ENCODE measurements at places on chromosomes 13 and 19. TPM values are rescaled to one million over a fixed set of nuclear protein-coding genes. Genes with fewer than 3 reads are reported as not detected.

- no peak for DNase-seq
These were observed 72.8 kb downstream of the COL4A2 start for GRCh38 chr13:110379905-110380341.

DNA sequence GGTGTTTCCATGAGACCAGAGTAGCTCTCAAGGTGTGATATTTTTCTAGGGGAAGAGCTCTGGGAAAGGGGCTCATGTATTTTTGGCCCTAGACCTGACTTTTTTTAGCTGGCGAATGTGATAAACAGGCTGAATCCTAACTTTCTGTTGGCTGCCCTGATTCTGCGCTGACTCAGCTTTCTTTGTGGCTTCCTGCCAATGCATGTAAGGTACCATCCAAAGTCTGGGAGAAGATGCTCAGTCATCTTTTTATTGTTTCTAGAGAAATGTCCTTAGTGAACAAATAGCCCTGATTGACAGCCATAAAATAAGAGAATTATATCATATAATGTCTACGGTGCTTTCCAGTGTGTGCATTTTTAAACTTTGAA lies 113.6 kb upstream of the MBNL2 start:
- peak; percentile 26 for DNase-seq

DNA sequence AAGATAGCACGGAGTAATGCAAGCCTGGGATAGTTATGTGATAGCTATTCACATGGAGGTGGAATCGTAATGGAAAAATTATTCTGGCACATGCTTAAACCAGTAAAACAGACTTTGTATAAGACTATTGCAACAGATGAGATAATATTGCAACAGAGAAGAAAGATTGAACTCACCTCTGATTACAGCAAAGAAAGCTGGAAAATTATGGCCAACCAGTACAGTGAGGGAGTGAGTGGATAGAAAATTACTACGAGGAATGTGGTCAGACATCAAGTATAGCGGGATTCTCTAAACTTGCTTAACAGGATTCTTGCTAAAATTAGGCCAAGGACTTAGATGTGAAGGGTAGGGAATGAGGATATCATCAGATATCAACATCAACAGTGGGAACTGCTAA lies 397.6 kb upstream of the KLHL1 start:
- peak; percentile 13 for DNase-seq

GRCh38 chr19:4800591-4801081 lies 9.1 kb downstream of the FEM1A start:
- peak; percentile 34 for DNase-seq

- DNase-seq = no peak
These were observed 64.2 kb upstream of the UQCRFS1 start for GRCh38 chr19:29277102-29277501.

GRCh38 chr19:52935434-52935833 lies 12.2 kb upstream of the ZNF888 start:
- DNase-seq = no peak

- DNase-seq = no peak
These were observed 241.2 kb downstream of the ABCC4 start for GRCh38 chr13:95060014-95060519.

- no peak for DNase-seq
These were observed 219.9 kb downstream of the SPRY2 start for GRCh38 chr13:80121038-80121437.

GRCh38 chr13:40666933-40667621 lies 636 bp upstream of the FOXO1 start:
- DNase-seq = no peak

DNA sequence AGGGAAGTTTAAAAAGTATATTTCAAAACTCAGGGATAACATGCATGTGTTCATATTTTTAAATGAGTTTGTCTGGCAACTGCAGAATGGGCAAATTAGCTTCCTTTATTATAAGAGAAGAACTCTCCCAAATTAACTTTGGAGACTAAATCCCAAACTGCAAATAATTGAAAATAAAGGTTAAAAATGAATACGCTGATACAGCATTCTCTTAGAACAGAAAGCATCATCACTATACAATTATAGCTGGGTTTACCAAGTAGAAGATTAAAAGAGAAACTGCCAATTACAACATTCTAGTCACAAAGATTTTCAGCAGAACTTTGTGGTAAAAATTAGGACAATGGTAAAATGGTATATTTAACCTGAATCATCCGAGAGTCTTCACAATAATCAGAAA lies 73.3 kb downstream of the OLFM4 start:
- DNase-seq = no peak

DNA sequence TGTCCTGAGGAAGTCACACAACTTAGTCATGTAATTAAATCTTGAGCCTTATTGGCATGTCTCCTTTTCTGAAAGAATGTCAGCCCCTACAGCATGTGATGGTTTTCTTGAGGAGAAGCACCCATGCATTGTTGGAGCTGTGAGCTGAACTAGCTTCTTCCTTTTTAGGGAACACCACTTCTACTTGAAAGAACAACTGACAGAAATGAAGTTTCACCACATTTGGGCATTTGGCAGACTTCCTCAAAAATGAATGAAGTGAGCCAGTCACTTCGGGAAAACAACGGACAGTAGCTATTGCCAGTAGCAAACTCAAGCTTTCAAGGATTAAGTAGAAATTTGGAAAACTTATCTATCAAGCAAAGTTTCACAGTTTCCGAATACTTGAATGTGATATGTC lies 1351.3 kb downstream of the EFNB2 start:
- DNase-seq = no peak

DNA sequence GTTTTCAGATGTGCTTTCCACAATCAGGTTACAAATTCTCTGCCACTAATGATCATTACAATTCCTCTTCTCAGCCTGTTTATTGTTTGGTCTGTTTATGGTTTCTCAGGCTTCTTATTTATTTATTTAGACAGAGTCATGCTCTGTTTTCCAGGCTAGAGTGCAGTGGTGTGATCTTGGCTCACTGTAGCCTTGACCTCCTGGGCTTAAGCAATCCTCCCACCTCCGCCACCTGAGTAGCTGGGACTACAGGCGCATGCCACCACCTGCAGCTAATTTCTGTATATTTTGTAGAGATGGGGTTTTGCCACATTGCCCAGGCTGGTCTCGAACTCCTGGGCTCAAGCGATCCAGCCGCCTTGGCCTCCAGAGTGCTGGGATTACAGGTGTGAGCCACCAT lies 2.1 kb upstream of the ZSCAN5A start:
- no peak for DNase-seq

GRCh38 chr19:2540646-2541454 lies 64.9 kb downstream of the GADD45B start:
- DNase-seq = peak; percentile 93

- no peak for DNase-seq
These were observed 309.8 kb downstream of the LMO7 start for GRCh38 chr13:75945841-75946482.

GRCh38 chr13:40456397-40456953 lies 210.0 kb downstream of the FOXO1 start:
- no peak for DNase-seq

DNA sequence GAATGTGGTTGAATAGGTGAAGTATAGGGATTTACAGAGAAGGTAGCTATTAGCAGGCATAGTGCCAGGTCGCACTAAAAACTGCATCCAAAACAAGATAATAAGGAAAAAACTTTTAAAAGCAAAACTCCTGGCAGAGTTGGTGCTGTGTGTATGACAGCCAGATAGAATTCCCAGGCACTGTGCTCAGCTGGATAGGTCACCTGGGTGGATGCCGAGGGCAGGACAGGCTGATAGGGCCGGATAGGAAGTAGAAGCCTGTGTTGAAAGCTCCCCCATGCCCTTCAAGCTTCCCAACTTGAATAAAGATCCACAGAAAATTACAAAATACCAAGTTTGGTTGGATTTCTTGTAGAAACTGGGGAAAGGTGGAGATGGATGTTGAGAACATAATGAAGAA lies 48.9 kb upstream of the TDRD3 start:
- DNase-seq = no peak

GRCh38 chr19:29477831-29478577 lies 47.8 kb upstream of the VSTM2B start:
- DNase-seq = no peak

DNA sequence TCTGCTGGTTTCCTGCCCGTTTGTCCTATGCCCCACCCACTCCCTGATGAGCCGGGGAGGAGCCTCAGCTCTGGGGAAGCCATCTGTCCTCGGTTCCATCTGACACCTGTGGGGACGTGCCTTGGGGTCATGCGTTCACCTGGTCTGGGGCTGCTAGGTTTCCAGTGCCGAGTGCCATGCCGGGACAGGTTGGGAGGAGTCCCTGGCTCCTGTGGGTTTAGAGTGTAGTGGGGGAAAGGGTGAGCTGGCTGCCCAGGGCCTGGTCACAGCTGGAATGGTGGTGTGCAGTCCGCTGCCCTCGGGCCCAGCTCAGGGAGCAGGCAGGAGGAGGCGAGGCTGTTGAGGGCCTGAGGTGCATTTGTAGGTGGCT lies 2.5 kb downstream of the KDM4B start:
- no peak for DNase-seq

DNA sequence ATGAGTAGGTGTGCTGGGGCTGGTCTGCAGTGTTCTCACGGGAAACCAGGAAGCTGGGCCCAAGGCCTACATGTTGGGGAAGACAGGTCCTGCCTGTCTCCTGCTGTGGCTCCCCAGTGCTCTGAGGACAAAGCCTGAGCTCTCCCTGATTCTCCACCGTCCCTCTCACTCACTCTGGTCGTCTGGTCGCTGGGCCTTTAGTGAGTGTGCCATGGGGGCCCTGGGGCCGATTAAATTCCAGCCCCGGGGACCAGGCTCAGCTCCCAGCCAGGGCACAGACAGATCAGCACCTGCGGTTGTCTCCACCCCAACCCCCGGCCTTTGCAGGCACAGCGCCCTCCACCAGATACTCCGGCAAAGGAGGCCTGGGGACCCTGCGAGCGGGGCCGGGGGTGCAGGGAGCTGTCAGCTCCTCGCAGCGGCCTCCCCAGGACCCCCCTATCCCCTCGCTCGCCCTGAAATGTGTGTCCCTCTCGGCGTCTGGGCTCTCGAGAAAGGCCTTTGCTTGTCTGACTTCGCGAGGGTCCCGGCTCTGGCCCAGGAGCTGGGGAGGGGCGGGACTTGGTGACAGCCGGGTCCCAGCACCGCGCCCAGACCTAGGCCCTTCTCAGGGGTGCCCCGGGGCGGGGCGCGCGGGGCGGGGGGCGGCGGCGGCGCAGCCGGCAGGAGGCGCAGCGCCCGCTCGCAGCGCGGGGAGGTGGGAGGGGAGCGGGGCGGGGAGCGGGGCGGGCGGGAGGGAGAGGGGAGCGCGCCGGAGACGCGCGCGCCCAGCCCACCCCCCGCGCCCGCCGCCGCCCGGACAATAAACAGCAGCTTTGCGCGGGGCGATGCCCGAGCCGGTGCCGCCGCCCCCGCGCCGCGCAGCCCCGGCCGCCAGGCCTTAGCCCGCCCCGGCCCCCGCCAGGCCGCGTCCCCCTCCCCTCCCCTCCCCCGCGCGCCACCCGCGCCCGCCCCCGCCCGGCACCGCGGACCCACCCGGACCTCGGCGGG lies at the start of gene PALM:
Gene PALM (plus strand): TSS at position 782 of the 990 bp plus-strand sequence. CDS start 212 bp downstream, outside the sequence.
- no peak for DNase-seq

DNA sequence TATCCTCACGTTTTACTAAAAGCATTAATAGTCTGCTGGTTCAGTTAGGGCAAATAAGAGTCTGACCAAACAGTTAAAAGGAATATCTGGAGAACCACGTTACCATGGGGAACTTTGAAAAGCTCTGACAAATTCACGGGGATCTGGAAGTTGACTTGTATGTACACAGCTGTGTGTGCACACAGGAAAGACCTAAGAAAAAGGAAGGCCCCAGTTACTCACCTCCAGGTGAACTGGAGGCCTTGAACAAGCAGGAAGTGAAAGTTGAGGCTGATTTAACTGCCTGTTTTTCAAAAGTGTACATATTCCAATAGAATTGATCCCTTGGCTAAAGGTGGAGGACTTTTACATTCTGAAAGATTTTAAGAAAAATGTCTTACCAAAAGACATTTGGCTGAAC lies 1891.6 kb upstream of the PCDH20 start:
- DNase-seq = peak; percentile 18

- no peak for DNase-seq
These were observed 2.9 kb downstream of the CYSLTR2 start for GRCh38 chr13:48656608-48657007.

DNA sequence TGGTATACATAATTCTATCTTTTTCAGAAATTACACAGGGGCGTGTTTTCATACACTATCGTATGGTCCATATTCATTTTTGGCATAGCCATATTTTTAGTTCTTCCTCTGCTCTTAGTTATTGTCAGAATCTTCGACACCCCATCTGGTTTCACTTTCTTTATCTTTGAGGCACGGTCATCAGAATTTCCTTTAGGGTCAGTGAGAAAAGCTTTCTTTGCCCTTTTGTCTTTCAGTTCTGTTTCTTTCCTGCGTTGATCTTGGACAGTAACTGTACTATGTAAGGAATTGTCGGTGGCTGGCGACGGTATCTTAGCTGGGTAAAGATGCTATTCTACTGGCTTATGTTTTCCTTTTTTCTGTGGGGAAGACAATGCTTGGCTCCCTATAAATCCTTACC lies 10.6 kb upstream of the KIR2DL4 start:
- no peak for DNase-seq

GRCh38 chr19:43461303-43461702 lies 4.1 kb downstream of the LYPD3 start:
- no peak for DNase-seq

- no peak for DNase-seq
These were observed 103.9 kb upstream of the OBI1 start for GRCh38 chr13:78762825-78763224.

The TPTE2 gene
- not detected for total RNA-seq

The CEACAM20 gene
- total RNA-seq = not detected

The LILRB4 gene
- total RNA-seq = not detected

The OLFM4 gene
- total RNA-seq = not detected

The ADAMTSL5 gene
- total RNA-seq = 6.0 TPM

The FAAP24 gene
- total RNA-seq = 5.0 TPM

The ZNF835 gene
- not detected for total RNA-seq

The ADGRE2 gene
- 1.4 TPM for total RNA-seq

The CAPS gene
- 2.6 TPM for total RNA-seq

The ZNF700 gene
- 8.1 TPM for total RNA-seq

The ATP4A gene
- total RNA-seq = not detected

The ERVV-1 gene
- not detected for total RNA-seq
